ENCODE measurements at places on chromosomes 6 and 20. TPM values are rescaled to one million over a fixed set of nuclear protein-coding genes. Genes with fewer than 3 reads are reported as not detected.

TGM2 gene
- 6.1 TPM for total RNA-seq

FLRT3 gene
- 1.5 TPM for total RNA-seq

DNA sequence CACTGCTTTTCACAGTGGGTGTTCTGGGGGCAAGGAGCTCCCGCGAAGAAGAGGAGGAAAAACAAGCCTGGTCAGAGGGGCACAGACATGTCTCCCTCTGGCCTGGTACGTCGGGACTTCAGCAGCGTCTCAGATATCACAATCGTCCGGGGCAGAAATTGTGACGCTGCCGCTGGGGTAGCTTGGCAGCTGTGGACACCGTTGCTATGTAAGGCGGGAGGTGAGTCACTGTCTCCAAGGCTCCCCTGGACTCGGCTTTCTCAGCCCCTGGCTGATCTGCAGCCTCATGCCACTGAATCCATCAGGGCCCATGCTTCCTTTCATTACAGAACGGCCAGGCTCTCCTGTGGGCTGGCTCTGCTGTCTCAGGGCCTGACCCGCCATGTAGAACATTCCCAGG lies 98.7 kb downstream of the SULF2 start:
- no peak for DNase-seq

DNA sequence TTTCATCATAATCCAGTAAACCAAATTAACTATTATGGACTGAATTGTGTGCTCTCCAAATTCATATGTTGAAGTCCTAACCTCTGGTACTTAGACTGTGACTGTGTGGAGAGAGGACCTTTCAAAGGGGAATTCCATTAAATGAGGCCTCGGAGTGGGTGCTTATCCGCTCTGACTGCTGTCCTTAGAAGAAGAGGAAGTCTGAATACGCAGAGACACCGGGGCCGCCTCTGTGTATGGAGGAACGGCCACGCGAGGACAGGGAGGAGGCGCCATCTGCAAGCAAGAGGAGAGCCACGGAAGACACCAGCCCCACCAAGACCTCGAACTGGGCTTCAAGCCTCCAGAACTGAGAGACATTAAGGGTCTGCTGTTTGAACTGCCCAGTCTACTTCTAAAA lies 35.6 kb upstream of the RPS6KA2 start:
- no peak for DNase-seq

- no peak for DNase-seq
Observed at GRCh38 chr6:16420715-16421461, 182.5 kb downstream of the GMPR start.

CALHM6 gene
- not detected for total RNA-seq

C6orf15 gene
- not detected for total RNA-seq

- DNase-seq: no peak
Observed at GRCh38 chr6:3869632-3870527, 20.7 kb downstream of the FAM50B start.

MPIG6B gene
- total RNA-seq: 0.42 TPM

CCN2 gene
- 3.1 TPM for total RNA-seq

DNA sequence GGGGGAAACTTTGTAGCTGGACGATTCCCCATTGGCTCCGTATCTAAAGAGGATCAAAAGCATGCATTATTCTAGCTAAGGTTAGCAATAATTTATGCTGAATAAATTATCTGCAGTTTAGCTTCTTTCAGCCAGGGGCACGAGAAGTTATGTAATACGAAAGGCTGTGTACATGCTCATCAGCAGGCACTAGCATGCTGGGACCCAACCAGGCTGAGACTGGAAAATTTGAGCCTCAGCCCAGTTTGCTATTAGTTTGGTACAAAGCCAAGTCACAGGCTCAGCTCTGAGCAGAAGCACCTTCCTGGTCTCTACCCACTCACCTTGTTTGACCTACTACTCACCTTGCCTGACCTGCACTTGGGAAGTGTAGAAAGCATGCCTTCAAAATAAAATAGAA lies 328.1 kb upstream of the ARID1B start:
- no peak for DNase-seq

GRCh38 chr20:37856932-37857660 lies 45.8 kb upstream of the VSTM2L start:
- no peak for DNase-seq

GFRAL gene
- total RNA-seq: not detected

GRCh38 chr6:122494665-122495272 lies 23.2 kb upstream of the SERINC1 start:
- DNase-seq: no peak

- no peak for DNase-seq
Observed at GRCh38 chr6:95093154-95093553, 484.2 kb upstream of the MANEA start.

DNA sequence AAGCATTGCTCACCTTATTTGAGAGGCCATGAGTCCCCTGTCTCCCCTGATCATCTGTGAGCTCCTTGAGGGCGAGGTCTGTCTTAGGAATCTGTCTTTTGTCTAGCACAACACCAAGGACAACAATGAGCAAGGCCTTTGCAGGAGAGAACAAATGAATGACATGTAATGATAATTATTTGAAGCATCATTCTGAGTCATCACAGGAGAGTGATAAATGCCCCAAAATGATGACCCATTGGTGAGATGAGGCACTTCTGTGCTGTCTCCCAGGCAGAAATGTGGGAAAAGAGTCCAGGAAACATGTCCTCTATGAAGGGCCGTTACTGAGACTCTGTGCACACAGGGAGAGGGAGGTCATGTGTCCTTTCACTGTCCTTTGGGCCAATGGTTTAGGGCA lies 105.2 kb upstream of the LRFN2 start:
- DNase-seq: no peak

DNA sequence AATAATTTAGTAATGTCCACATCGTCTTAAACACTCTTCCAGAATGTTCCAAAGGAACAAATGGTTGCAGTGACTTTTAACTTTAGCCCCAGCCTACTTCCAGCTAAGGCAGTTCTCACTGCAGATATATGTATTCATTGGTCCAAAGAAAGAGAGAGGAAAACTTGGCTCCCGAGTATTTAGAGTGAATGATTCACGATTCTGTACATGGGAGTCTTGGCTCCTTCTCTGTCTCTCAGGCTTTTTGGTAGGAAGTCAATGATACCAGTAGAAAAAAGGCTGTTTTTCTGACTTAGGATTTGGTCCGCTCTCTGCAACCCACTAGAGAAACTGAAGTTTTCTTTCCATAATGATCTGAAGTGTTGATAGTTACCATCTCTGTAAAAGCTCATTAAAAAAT lies 38.6 kb downstream of the E2F3 start:
- DNase-seq: no peak

GRCh38 chr6:134080171-134080795 lies 27.9 kb upstream of the SLC2A12 start:
- no peak for DNase-seq

- DNase-seq: no peak
Observed at GRCh38 chr20:6566821-6567220, 200.7 kb upstream of the BMP2 start.

DNA sequence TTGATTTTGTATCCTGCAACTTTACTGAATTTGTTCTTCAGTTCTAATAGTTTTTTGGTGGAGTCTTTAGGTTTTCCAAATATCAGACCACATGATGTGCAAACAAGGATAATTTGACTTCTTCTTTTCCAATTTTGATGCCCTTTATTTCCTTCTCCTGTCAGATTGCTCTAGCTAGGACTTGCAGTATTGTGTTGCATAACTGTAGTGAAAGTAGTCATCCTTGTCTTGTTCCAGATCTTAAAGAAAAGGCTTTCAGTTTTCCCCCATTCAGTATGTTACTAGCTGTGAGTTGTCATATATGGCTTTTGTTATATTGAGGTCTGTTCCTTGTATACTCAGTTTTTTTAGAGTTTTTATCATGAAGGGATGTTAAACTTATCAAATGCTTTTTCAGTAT lies 4.6 kb downstream of the MICB start:
- no peak for DNase-seq

PPIL6 gene
- 3.3 TPM for total RNA-seq

- DNase-seq: peak; percentile 18
Observed at GRCh38 chr20:62557462-62557861, 81.7 kb upstream of the GATA5 start.

DNA sequence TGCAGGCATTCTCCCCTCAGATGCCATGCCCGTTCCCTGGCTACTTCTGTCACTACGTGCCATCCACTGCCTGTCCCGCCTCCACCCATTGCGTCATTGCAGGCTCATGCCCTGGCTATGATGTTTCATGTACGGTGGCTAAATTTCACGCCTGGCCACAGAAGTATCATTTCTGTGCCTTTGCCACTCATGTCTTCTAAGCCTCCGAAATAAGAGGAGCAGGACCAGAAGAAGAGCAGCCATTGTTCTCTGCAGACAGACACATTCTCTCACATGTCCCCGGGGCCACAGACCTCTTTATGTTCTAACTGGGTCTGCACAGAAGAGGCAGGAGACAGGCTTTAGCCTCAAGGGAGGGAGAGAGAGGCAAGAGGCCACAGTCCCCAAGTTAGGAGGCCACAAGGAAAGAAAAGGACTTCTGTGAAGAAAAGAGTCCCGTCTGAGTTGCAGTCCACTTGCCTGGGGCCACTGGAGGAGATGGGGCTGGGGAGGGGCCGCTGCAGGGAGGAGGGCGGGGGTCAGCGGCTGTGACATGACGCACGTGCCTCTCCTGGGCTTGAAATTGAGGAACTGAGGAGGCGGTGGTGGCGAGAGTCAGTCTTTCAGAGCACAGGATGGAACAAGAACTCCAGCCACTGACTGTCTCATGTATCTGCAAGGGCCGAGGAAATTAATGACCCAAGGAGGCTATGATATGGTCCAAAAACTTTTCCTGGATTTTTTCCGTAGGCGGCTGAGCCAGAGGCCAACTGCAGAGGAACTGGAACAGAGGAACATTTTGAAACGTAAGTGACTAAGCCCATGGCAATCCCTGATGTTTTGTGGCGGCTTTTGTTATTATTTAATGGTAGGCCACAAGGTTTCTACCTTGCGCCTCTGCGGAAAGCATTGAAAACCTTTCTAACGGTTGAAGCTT lies 55.9 kb downstream of the TBC1D7 start:
- no peak for DNase-seq

DNA sequence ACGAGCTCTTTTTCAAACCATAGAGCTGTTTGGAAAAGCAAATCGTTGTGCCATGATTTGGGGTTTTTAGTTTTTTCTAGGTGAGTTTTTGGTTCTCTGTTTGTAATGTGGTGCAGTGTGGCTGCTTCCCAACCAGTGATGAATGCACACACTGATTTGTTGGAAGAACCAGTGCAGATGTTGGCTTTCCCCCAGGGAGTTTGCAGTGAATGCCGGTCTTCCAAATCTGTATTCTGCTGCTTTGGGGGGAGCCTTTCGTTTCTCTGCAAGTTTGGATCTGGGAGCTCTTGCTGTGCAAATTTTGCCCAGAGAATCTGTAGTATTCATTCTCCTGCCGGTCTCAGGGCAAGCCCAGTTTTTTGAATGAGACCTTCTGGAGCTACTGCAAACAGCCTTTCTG lies 14.5 kb downstream of the HECA start:
- no peak for DNase-seq

ANGPT4 gene
- total RNA-seq: not detected

DNA sequence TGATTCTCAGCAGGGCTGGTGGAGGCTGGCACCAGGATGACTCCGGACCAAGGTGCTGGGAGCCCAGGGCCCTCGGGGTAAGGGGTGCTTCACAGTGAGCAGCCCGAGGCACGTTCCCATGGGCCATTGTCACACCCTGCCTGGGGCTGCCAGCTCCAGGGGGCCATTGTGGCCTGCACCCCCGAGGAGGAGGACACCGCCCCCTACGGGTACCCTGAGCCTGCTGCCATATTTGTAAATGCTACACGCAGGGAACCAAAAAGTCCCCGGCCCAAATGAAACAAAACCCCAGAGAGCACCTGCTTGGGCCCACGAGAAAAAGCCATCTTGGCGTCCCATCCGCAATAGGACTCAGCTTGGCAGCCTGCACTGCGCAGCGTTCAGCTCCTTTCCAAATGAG lies 64.7 kb upstream of the GATA5 start:
- no peak for DNase-seq

- DNase-seq: no peak
Observed at GRCh38 chr6:106788761-106789160, 159.4 kb downstream of the QRSL1 start.

DNA sequence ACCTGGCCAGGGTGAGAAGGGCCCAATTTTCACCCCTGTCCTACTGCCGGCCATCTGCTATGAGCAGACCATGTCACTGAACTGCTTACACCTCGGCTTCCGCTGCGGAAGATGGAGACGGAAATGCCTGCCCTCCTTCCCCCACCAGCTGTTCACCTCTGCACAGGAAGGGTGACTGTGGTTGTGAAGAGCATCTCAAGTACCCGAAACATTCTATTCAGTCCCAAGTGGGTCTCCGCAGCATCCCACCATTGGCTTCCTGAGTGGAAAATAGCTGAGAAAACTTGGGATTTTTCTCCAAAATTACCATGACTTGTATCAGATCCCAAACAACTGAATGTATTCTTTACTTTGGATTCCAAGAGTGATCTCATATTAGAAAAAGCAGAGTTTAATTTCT lies 16.1 kb downstream of the DOK5 start:
- DNase-seq: no peak

- no peak for DNase-seq
Observed at GRCh38 chr6:93413190-93413589, 6.2 kb downstream of the EPHA7 start.

ACAT2 gene
- 41.6 TPM for total RNA-seq

DNA sequence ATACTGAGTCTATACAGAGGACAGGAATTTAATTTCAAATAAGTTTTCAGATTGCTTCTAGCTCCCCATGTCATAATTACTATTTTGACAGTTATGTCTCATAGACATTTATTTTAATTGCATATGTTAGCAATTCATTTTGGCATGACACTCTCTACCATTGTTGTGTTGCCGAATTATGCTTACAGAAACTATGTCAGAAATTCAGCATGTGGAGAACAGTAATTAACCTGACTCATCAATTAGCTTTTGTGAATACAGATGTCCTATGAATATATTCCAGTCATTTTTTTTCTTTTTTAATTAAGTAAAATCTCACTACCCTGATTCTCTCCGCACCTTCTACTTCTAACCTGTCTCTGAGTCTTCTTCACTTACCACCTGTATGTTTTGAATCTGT lies 105.1 kb downstream of the NKAIN2 start:
- DNase-seq: no peak

GRCh38 chr20:32446301-32447100 lies 88.4 kb downstream of the ASXL1 start:
- no peak for DNase-seq

MYL9 gene
- 49.3 TPM for total RNA-seq

Data from HCT116 (cell line).